Kidney tubule cell (primary cell): ENCODE measurements at places on chromosomes 7 and 10.

DNA sequence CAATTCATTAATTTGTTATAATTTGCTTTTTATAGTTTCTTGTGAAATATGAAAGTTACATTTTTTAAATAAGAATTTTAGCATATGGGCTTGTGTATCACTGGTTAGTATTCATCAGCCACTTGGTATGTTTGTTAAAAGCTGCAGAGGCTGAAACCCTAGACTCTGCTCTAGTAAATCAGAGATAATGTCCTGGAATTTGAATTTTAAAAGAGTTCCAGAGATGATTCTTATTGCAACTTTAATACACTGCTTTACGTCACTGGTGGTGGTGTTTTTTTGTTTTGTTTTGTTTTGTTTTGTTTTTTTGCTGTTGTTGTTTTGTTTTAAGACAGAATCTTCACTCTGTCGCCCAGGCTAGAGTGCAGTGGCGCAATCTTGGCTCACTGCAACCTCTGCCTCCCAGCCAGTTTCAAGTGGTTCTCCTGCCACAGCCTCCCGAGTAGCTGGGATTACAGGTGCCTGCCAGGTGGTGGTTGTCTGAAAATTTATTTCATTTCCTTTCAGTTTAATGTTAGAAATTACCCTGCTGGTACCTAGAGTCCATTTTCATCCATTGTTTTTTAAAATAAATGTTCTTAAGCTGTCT is 43.8 kb downstream of the PTPN12 start:
- no peak for DNase-seq

GRCh38 chr7:92121681-92122080 is 12.6 kb downstream of the CYP51A1 start:
- DNase-seq: no peak

DNA sequence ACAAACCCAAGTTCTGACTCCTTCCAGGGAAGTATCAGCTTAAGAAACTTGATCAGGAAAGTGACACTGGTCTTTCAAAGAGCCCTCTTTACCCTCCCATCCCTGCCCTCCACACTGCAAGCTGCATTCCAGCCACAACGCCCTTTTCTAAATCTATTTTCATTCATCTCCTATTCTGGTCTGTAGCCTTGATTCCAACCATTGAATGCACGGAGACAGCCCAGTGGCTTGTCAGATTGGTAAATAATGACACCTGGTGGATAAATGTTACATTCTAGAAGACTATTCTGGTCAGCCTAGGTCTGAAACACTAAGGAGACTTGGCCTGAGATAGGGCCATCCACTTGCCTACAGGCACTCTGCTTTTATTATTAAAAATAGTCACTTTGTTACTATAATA is 20.9 kb downstream of the MORN4 start:
- peak; percentile 67 for DNase-seq

DNA sequence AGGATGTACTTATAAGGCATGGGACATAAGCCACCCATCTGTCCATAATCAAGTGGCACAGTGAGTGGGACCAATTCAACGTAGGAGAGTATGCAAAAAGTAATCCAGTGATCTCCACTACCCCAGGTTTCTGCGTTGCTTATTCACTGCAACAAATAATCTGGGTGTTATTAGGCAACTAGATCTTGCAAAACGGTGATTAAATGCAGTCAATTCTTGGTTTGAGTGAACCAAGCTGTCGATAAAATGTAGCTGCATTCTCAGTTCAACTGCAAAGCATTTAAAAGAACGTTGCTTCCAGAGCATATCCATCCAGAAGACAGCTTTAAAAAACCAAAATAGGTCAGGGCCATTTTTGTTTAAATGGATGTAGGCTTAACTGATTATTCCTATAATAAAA is 5.0 kb downstream of the LSMEM1 start:
- DNase-seq: no peak

- DNase-seq: no peak
These were observed 7.8 kb upstream of the ABHD11 start for GRCh38 chr7:73746378-73746777.

- DNase-seq: no peak
These were observed 53.0 kb downstream of the CREB3L2 start for GRCh38 chr7:137948845-137949330.

- no peak for DNase-seq
These were observed 51.8 kb downstream of the TMEM209 start for GRCh38 chr7:130153211-130153908.

- DNase-seq: no peak
These were observed 14.1 kb downstream of the BMPR1A start for GRCh38 chr10:86770412-86770960.

- DNase-seq: no peak
These were observed 3.3 kb upstream of the PCBD1 start for GRCh38 chr10:70891627-70892026.

- DNase-seq: no peak
These were observed 452 bp upstream of the TMEM140 start for GRCh38 chr7:135147341-135147898.

DNA sequence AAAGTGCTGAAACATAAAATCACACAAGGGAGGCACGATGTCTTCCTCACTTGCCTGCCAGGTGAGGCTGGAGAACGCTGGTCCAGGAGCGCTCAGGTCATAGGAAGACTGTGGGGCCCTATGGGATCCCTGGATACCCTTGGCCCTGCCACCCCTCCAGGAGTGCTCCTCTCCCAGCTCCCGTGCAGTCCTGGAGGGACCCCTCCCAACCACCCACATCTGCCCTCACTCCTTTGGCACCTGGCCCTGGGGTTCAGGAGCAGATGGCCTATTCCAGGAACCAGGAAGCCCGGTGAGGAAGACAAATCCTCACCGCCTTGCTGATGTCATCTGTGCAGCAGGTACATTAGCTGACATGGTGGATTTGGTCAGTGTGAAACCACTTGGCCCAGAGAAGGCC is 3.7 kb upstream of the CXCL12 start:
- no peak for DNase-seq

DNA sequence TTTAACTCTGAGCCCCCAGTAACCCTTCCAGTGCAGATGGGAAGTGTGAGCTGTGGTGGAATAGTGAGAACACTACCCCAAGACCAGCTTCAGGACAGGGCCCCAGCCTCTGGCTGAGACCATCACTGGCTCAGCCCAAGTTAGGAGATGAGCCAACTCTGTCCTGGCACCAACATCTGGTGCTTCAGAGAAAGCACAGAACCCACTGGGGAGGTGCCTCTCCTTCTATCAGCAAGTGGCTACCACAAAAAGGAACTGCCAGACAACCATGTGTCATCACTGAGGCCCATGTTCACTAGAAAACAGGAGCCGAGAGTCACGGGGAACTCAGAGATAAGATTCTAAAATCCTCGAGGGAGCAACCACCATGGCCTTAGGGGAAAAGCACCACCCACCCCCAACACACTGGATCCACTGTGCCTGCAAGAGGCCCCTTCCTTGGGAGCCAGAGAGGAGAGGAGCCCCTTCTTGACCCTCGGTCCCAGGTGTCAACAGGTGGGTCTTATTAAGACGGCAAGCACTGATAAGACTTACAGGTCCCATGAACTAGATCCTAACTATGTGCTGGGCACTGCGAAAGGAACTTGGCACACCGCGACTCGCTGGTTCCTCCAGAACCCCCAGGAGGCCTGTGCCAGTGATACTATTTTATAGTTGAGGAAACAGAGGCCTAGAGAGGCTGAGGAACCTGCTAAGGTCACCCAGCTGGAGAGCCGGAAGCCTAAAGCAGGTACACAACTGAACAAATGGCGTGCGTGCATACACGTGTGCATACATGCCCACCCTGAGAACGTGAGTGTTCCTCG is 102.7 kb downstream of the FAM53B start:
- DNase-seq: no peak

- DNase-seq: peak; percentile 23
These were observed 35.6 kb downstream of the ANKMY2 start for GRCh38 chr7:16609842-16610450.

DNA sequence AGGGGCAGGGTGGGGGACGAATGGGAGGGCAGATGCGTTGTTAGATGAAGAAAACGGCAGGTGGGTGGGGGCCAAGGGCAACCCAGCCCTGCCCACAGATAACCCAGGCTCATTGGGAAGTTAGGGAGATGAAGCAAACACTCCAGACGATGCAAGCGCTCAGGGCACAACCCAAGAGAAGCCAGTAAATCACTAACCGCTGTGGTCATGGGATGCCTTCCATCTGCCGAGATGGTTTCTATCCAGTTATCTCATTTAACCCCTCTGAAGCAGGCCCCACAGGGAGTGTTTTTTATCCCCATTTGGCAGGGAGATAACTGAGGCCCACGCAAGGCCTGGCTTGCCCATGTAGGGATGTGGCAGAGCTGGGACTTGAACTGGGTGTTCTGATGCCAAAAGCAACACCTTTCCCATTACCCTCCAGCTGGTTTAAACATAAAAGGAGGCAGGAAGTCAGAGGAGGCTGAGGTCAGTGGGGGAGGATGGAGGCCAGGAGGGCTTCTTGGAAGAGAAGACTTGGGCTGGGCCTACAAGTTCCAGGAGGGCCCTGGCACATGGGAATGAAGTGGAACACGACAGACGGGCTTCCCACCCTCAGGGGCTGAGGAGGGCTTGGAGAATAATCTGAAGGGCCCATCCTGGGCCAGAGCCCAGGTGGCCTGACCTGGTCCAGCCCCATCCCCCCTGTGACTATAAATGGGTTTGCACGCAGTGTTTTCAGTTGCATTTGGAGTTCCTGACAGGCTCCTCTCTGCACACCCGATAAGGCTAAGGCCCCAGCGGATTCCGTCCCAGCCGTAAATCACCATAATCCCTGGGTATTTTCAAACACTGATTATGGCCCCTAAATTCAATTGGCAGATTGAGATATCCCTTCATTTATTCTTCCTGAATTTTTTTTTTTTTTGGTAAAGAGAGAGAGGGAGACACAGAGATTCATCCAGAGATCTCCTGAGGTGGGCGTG is 80.9 kb downstream of the NEURL1 start:
- DNase-seq: no peak

DNA sequence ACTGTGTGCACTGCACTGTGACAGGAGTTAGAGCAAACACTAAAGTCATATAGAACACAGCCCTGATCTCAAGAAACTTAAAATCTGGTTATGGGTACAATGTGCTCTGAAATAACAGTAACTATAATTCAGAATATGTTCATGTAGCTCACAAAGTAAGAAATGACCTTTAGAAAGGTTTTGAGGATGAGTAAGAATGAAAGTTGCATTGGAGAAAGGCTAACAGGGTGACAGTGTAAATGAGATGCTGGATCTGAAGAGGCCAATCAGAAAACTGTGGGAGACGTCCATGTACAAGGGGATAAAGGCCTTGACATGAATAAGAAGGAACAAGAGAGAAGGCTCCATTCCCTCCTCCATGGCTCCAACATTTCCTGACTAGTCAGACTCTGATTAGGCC is 124.7 kb downstream of the GRM3 start:
- no peak for DNase-seq

GRCh38 chr7:127997226-127997922 is 33.9 kb downstream of the LRRC4 start:
- peak; percentile 24 for DNase-seq

DNA sequence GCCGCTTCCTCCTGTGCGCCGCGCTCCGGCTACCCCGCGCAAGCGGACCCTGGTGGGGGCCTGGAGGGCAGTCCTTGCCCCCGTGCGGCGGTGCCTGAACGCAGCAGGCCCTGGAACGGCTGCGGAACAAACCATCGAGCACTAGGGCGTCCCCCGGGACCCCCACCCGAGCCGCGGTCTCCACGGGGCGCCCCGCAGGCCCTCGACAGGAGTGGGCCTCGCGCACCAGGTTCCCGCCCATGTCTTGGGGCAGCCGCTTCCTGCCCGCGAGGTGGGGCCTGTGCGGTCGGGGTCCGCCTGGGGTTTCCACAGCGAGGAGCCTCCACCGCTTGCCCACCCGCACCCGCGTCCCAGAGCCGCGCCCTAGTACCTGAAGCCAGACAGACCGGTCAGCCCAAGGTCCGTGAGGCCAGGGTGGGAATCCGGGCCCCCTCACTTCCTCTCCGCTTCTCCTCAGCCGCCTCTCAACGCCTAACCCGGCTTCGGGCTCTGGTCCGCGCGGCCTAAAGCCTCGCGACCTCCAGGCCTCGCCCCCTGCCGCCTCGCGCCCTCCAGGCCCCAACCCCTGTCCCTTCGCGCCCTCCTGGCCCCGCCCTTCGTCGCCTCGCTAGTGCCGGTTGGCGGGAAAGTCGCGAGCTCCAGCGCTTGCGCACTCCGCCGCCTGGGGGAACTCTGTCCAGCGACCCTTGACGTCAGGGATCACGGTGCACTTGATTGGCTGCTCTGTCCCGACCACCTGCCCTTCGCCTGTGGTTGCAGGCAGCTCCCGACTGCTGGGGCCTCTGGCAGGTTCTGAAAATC is 7.0 kb upstream of the GBX1 start:
- DNase-seq: no peak

- no peak for DNase-seq
These were observed 129.7 kb downstream of the MARCHF5 start for GRCh38 chr10:92420546-92421275.

DNA sequence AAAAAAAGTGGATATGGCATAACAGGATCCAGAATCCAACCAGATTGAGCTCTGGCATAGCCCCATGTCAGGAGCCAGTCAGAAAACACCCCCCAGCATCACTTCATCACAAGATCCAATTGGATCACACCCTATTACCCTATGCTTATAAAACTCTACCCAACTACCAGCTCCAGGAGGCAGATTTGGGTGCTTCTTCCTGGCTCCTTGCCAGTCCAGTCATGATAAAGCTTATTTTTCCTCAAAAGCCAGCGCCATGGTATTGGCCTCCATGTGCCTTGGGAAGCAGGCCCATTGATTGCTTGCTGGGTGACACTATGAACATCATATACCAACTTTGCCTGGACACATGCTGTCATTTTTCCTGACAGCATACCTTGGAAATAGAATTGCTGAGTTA is 281.4 kb upstream of the MKLN1 start:
- DNase-seq: no peak

DNA sequence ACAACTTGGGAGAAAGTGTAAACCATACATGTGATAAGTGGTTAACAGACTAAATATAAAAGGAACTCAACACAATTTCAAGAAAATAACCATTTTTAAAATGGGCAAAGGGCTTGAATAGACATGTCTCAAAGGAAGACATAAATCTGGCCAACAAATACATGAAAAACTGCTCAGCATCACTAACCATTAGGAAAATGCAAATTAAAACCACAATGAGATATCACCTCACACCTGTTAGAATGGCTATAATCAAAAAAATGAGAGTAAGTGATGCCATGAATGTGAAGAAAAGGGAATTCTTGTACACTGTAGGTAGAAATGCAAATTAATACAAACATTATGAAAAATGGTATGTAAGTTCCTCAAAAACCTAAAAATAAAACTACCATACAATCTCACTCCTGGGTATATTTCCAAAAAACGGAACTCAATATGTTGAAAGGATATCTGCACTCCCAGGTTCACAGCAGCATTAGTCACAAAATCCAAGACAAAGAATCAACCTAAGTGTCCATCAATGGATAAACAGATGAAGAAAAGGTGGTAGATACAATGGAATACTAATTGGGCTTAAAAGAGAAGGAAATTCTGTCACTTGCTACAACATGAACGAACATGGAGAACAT is 5.6 kb downstream of the SNX13 start:
- DNase-seq: no peak

GRCh38 chr10:71740069-71740653 is 20.6 kb upstream of the C10orf105 start:
- DNase-seq: no peak

DNA sequence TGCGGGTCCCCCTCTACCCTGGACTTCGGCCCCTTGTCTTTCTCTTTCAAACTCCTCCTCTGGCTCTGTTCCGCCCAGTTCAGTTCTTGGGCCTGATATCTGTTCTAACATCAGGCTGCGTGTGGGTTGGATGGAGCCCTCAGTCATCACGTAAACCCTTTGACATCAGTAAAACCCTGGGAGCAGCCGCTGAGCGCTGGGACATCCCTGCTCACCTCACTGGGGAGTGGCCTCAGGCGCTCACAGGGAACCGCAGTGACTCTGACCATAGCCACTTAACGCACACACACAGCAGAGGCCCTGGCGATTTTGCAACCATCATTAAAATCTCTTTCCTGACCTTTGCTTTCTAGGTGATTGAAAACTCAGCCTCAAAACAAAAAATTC is 113.3 kb downstream of the CYTH3 start:
- no peak for DNase-seq
